Peyer's patch (tissue), 4 donors: ENCODE measurements at places on chromosomes 7 and 10.
A peak's percentile ranks its signal among the peaks of the same experiment; 100 is the strongest.

- DNase-seq: no peak
These were observed 476.1 kb downstream of the IPMK start for GRCh38 chr10:57791546-57791945.

DNA sequence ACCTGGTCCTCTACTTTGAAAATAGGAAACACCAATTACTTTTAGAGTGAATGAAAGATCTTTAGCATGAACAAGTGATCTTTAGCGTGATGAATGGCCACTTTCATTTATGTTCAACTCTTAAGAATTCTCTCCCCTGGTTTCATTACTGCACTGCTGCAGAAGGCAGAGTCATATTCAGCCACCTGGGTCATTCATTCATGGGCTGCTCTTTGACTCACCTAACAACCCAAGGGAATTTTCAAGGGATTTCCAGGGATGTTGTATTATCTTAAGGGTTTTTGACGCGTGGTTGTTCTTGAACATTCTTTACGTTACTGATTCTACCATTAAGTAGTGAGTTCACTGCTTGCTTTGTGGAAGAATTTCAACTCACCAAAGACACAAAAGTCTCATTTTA is 87.3 kb upstream of the STK17A start:
- no peak for DNase-seq

GRCh38 chr7:143902332-143902899 is 440 bp upstream of the TCAF1 start:
- DNase-seq: no peak

DNA sequence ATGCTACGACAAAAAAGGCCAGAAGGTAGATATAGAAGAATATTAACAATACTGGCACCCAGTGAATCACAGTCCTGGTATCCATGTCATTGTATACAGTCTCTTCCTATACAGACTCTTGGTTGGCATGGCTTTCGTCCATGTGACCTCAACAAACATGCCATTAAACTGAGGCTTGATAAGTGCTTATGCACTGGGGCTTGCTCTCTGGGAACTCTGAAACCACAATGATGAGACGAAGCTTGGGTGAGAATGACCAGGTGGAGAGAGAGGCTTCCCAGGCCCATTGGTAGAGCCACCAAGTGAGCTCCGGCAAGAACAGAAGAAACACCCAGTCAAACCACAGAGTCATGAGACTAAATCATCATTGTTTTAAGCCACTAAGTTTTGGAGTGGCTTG is 33.2 kb downstream of the PNPLA8 start:
- no peak for DNase-seq

GRCh38 chr7:127250312-127251035 is 2.3 kb downstream of the GRM8 start:
- DNase-seq: no peak

- peak; percentile 55 for DNase-seq
These were observed 134.3 kb upstream of the PDE1C start for GRCh38 chr7:32204361-32205018.

DNA sequence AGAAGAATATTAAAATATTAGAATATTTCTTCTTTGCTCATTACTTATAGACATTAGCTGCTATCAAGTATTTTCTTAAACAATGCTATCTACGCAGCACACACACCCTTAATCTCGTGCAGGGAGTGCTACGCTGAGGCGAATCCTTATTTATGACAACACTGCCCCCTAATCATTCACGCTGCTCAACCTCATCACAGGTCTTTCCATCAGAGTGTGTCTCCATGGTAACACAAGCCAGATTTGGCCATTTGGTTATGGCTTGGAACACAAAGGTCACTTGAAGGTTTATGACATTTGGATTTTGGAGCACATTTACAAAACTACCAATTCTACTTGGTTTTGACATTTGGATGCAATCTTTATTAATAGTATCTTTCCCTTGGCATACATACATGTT is 45.4 kb upstream of the MYO3A start:
- DNase-seq: no peak

DNA sequence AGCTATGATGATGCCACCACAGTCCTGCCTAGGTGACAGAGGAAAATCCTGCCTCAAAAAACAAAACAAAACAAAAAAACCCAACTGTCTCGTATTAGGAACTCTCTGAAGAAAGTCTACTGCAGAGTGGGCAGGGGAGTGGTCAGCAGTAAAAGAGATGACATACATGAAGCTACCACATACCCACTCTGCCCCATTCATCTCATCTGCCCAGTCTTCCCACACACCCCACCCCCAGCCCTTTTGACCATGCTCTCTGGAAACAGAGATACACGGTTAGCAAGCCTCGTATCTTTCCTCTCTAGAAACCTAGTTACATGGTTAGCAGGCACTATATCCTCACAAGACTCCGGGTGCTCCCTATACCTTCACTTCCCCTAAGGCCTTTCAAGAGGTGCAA is 8.3 kb downstream of the SLC37A3 start:
- DNase-seq: no peak

DNA sequence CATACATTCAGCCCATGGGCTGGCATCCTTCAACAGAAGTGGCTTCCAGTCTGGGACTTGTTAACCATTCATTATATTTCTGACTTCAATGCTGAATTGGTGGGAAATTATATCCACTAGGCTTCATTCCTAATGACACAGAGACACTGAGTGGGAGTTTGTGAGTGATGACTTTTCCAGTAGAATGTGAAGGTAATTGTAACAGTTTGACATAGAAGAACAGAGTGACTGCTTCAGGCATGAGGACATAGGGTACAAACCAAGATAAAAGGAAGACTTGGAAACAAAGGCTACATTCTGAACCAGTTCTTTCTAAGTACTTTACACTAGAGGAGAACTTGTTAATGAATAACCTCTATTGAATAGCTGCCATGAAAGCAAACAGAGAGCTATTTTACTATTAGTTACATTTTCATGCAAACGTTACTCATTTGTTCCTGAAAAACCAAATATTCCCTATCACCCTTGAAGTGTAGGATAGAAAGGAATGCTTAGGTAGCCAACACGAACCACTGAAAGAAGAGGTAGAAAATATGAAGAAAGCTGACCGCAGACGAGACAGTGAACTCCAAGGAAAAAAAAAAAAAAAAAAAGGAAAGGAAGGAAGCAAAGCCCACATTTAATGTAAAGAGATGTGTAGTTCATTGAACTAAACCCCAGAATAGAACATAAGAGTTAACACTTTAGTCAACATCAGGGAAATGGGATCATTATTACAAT is 237.0 kb upstream of the SEMA3C start:
- no peak for DNase-seq

DNA sequence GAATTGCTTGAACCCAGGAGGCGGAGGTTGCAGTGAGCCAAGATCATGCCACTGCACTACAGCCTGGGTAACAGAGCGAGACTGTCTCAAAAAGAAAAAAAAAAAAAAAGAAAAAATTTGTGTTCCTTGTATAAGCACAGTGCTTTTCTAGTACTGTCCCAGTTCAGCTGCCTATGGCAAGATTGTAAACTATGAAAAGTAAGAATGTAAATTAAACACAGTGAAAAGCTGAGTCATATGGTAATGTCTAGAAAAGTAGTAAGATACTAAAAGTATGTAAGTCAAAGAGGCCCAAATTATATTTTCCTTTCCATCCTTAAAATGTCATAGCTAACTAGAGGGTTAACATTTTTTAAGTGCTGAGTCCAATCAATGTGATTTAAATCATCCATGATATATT is 42.8 kb downstream of the RBM20 start:
- DNase-seq: no peak

DNA sequence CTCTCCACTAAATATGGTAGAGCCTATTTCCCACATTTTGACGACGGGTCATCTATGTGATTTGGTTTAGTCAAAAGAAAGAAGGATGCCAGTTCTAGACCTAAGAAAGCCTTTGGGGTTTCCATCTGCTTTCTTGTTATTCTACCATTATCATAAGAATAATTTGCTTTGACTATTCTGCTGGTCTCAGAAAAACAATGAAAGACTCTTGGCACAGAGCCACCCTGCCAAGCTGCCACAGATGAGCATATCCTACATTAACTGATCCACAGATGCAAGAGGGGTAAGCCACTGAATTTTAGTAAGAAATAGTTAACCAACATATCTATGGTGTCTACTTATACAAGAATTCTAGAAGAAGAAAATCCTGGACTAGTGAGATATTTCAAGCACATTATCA is 158.6 kb upstream of the MAGI2 start:
- DNase-seq: no peak

DNA sequence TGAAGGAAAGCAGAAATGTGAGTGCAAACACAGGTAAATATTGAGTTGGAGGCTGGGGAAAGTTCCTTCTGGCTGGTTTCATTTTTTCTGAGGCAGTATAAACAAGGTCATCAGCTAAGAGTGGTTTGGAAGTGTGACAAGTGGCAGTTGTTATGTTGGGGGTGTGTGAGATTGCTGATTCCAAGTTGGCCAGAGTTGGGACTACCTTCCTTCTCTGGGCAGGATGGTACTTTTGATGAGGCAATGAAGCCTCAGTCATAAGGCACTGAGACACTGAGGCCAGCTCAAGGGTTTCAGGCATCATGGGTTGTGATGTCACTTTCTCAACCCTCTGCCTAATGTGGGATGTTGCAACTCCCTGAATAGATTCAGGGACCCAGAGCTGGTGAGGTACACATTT is 8.2 kb upstream of the PTTG1IP2 start:
- no peak for DNase-seq

DNA sequence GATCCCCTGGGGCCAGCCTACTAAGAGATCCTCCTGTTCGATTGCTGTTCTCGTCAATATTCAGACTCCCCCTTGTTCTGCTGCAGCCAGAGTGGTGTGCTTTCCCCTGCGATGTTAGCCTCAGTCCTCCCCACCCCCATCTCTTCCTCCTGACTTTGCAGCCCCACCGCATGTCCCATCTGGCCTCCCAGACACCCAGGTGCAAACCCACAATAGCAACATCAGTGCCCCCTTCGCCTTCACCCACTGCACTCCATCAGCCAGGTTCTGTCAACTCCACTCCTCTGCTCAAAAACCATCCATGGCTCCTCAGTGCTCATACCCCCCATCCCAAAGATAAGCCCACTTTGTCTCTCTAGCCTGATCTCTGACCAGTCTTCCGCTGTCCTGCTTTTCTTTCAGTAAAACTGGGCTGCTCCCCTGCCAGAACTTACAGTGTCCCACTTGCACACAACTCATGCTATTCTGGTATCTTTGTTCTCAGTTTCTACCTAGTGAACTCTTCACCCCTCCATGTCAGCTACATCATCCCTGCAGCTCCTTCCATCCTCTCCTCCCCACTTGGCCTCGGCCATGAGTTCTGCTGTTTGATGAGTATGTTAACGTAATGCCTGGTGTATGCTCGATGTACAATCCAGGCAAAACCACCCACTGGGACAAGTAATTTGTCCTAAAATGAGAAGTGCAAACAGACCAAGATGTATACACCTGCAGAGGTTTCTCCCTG is 26.6 kb downstream of the COL13A1 start:
- DNase-seq: no peak

- DNase-seq: no peak
These were observed 49.0 kb downstream of the WAC start for GRCh38 chr10:28581916-28582315.

DNA sequence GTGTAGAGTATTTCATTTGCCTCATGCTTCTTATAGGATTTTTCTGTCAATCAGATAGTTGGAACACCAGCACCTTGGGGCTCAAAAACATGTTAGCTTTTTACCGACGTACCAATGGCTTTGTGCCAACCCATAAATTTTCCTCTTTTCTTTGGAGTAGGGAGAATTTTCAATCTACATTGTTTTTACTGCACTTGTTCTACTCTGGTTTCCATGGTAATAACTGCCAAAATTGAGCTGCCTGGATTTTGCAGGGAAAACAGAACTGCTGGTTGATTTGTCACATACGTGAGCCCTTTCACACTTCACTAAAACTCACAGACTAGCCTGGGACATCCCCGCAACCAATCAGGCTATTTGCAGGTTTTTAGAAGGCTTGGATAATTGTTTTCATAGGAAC is 189.7 kb downstream of the ARHGAP21 start:
- DNase-seq: no peak

DNA sequence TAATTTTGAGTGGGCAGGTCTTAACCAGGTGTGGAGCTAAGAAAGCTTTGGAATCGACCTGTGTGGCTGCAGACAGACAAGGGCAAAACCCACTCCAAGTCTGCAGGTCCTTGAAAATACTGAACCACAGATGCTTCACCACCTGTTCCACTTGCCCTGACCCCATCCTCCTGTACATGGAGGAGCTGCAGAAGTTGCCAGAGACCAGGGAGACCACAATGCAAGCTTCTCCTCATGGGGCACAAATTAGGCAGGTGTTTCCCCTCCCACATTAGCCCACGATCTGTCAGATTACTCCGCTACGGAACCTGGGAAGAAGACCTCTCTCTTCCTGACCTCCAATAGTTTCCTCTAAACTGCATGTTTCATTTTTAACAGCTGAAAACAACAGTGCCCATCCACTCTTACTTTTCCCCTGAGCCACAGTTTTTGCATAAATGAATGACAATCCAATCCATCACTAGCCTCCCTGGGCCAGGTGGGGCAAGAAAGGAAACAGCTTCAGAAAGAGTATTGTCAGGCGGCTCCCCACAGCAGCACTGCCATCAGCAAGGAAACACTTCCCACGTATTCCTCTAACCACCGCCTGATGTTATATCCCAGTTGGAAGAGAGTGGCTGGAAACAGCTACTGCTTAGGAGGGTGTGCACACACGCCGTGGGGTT is 141.6 kb downstream of the PRKAG2 start:
- no peak for DNase-seq

GRCh38 chr10:75212343-75212742 is 1.7 kb downstream of the VDAC2 start:
- DNase-seq: no peak

- no peak for DNase-seq
These were observed 43.2 kb downstream of the IKZF1 start for GRCh38 chr7:50347693-50348092.

- no peak for DNase-seq
These were observed 58.1 kb downstream of the PODXL start for GRCh38 chr7:131498237-131498885.

GRCh38 chr10:97718178-97718577 is 4.6 kb downstream of the MARVELD1 start:
- DNase-seq: no peak

- DNase-seq: no peak
These were observed 135.7 kb upstream of the GDF10 start for GRCh38 chr10:47164126-47164799.

- DNase-seq: peak; percentile 78
These were observed 219.0 kb downstream of the CCDC3 start for GRCh38 chr10:12782537-12782936.

DNA sequence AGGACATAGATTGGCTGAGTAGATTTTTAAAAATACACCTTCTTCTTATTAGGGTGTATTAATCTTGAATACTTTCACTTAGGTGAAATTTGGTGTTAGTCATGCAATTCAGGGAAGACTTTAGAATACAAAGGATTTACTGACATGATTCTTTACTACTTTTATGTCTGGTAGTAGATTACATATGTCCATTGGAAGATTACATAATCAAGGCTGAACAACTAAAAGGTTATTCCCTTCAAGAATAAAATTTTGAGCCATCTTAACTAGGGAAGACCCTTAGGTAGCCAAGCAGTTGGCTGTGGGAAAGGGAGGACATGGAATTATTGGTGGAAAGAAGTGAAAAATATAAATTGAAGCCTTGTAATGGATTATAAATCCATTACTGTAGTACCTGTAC is 165.0 kb downstream of the ITGB1 start:
- no peak for DNase-seq

- no peak for DNase-seq
These were observed 41.9 kb downstream of the AUTS2 start for GRCh38 chr7:69640216-69640615.

- no peak for DNase-seq
These were observed 5.5 kb upstream of the IRF5 start for GRCh38 chr7:128931965-128932861.
